NCI-H345 (cell line): ENCODE measurements at places on chromosomes 1 and 21.

DNA sequence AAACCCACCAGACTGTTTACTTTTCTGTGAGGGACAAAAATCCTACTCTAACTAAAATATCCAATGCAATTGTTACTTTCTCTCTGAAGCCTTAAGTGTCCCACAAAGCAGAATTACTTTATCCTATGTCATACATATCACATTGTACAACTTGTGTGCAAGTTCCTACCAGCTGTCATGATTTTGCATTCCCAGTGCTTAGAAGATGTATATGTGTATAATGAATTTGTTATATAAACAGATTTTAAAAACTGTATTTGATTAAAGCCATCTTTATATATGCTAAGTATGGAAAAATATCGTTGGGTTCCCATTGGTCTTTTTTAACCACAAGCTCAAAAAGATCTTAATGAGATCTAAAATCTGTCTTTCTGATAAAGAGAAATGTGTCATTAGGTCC, 57.0 kb downstream of the DPH5 start:
- no peak for DNase-seq

GRCh38 chr1:114390960-114391359, 120.0 kb downstream of the TRIM33 start:
- DNase-seq = no peak

DNA sequence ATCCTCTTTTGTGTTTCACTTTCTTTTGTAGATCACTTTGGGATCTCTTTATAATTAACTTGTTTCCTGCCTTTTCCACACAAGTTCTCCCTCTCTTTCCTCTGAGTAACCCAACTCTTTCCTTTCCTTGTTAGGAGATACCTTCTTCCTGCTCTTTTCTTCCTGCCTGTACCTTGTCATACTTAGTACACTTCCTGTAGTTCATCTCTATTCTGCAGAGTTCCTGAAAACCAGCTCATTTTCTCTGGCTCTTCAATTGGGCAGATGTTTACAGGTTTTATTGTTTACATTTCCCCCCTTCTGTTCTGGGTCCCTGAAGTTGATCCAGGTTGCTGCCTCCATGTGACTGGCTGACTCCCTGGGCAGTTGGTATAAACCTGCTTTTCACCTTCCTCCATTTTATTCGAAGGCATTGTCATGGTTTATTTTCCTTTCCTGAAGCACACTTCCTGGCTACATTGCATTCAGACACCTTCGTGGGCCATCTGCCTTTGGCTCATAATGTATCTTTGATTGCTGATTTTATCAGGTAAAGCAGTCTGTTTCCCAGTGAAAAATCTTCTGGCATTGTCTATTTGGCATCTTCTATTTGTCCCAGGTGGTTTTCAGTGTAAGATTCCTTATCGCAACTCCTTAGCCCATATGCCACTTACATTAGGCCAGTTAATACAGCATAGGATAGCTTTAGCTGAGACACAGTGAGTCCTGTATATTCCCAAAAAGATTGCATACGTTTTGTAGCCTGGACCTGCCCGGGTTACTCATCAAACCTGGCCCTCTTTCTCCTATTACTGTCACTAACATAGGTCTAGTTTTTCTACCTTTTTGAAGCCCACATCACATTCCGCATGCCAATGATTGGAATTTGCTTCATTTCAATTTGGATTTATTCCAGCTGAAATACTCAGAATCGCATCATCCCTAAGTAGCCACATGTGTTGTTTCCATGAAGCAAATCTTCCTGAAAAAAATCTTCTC, 15.4 kb downstream of the CTH start:
- no peak for DNase-seq

DNA sequence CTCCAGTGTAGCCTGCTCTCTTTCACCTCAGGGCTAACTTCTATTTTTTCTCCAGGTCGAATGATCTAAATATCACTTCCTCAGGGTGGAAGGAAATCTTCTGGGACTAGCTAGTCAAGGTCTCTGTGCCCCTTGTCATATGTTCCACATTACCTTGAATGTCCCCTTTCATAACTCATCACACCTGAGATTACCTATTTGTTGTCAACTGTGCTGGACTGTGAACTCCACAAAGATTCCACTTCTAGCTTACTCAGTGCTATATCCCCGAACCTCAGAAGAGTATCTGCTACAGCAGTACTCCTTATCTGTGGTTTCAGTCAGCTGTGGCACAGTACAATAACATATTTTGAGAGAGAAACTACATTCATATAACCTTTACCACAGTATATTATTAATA, 14.6 kb upstream of the SYNJ1 start:
- no peak for DNase-seq

DNA sequence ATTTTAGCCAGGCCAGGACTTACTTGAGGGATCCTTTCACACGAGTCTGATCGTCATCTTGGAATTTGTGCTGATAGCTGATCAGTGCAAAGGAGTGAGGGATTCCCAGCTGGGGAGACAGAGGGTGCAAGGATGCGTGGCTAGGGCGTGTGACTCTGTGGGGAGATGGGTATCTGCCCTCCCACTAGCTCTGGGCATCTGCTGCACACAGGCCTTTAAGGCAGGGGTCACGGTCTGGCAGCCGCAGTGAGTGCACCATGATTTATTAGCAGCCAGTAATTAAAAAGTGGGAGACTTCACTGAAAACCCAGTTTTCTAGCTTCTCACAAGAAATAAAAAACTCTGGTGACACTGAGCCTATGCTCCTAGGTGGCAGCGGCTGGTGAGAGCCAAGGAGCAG, 20.4 kb downstream of the THAP3 start:
- no peak for DNase-seq

- DNase-seq = no peak
These were observed 582.2 kb upstream of the ADGRL4 start for GRCh38 chr1:79588719-79589118.

GRCh38 chr1:102595106-102595505, 513.2 kb downstream of the COL11A1 start:
- no peak for DNase-seq

DNA sequence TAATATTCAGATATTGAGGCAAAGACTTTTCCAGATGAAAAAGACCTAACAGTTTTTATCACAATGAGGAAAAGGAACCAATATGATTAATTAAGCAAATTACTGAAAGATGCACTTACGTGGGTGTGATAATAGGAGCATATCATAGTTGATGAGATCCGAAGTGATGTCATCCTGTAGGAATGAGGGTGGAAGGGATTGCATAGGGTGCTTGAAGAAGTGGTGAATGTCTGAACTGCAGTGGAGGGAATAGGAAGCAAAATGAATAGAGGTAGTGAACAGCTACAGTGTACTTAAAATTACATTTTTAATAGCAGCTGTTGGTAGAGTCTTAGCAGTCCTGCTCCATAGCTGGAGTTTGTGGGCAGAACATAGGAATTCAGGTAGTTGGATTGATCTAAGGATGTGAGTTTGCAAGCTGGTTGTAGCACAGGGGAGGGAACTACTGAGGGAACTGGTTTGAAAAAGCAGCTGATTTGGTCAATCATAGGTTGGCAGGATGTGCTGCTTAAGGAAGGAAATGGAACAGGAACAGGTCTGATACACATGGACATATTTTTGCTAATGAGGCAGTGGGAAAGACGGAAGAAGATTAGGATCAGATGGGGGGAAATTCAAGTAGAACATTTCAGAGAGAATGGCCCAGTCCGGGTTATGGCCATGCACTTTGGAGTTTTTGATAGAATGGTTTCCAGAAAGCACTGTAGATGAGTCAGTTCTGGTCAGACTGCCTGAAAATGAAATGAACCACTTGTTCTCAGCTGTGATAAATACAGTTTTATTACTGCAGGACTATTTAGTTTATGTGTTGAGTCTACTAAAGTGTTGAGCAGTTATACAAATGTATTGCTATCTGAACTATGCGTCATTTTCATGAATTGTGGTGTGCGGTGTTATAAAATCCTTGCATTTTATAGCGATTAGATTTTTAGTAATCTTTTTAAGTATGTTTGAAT, 155.8 kb downstream of the RYR2 start:
- DNase-seq = no peak

DNA sequence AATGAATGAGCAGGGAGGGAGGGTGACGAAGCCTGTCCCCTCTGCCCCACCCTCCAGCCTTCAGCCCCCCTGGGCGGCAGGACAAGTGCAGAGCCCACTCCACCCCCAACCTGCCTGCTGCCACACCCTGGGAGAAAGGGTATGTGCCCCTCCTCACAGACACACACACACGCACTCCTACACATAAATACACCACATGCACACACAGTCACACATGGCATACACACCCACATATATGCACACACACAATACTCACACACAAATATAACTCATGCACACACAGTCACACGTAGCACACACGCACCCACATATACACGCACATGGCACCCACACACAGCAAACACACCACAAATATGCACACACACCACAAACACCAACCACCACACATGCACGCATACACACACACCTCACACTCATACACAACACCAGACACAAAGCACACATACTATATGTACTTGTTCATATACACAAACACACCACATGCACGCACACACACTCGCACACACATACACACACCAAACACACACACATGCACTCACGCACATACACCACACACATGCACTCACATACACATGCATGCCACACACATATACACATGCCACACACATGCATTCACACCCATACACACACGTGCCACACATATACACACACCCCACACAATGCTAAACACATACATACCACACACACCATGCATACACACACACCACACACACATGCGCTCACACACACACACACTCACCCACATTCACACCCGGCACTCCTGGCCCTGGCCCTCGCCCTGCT, 16.4 kb downstream of the ITGB2 start:
- DNase-seq = no peak

DNA sequence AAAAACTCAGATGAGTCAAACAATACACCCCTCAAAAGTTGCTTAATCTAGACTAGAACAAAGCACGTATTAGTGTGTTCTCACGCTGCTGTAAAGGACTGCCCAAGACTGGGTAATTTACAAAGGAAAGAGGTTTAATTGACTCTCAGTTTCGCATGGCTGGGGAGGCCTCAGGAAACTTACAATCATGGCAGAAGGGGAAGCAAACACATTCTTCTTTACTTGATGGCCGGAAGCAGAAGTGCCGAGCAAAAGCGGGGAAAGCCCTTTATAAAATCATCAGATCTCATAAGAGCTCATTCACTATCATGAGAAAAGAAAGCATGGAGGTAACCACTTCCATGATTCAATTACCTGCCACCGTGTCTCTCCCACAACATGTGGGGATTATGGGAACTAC, 10.1 kb downstream of the JAM2 start:
- no peak for DNase-seq

- peak; percentile 24 for DNase-seq
These were observed 10.7 kb downstream of the CDC7 start for GRCh38 chr1:91511386-91511785.

DNA sequence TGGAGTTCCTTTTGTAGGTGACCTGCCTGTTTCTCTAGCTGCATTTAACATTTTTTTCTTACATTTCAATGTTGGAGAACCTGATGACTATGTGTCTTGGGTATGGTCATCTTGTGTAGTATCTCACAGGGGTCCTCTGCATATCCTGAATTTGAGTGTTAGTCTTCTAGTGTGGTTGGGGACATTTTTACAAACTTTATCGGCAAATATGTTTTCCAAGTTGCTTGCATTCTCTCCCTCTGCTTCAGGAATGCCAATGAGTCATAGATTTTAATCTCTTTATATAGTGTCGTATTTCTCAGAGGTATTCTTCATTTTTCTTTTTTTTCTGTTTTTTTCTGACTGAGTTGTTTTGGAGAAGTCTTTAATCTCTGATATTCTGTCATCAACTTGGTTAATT, 684.0 kb downstream of the NCAM2 start:
- DNase-seq = no peak

DNA sequence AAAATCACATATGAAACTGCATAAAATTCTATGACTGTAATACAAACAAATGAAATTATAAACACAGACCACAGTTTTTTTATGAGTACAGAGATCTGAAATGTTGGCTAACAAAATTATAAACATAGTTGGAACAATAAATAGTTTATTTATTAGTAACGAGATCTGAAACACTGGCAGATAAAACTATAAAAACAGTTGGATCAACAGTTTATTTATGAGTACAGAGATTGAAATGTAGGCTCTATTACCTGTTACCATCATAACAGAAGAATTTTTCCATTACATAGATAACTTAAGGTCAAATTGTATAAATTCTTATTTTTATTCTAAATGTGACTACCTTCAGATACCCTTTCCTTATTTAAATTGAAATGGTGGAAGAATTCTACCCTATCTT, 14.5 kb downstream of the EYA3 start:
- no peak for DNase-seq

DNA sequence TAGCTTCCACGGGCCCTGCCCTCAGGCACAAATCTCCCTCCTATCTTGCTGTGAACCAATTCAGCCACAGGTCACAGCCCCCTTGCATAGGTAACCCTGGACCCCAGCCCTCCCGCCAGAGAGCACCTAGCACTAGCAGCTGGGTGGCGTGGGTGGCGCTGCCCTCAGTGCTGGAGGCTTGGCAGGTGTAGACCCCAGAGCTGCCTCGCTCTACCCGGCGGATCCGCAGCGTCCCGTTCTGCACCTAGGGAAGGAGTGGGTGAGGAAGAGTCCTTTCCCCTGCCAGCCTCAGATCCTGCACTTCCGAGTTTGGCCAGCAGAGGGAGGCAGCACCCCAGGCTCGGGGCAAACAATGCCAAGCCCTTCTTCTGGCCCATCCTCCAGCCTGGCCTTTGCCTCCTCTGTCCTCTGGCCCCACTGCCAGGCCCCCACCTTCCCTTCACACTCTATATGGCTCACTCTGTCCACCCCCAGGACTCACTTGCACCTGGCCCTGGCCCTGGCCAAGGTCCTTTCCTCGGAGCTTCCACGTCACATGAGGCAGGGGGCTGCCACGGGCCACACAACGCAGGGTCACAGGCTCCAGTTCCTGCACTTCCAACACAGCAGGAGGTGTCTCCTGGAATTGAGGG, 9.0 kb downstream of the IGSF9 start:
- peak; percentile 46 for DNase-seq

DNA sequence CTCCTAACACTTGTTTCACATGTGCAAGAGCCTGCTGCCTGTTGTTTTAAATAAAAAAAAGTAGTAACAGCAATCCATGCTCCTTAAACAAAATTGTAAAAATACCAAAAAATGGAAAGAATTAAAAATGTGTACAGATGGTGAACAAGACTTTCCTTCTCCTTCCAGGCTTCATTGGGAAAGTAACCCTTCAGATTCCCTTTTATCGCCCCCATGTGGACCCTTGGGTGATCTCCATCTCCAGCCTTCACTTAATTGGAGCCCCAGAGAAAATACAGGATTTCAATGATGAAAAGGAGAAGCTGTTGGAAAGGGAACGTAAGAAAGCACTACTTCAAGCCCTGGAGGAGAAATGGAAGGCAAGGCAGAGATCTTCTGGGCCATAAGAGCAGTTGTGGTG, 14.2 kb downstream of the VPS13D start:
- no peak for DNase-seq

DNA sequence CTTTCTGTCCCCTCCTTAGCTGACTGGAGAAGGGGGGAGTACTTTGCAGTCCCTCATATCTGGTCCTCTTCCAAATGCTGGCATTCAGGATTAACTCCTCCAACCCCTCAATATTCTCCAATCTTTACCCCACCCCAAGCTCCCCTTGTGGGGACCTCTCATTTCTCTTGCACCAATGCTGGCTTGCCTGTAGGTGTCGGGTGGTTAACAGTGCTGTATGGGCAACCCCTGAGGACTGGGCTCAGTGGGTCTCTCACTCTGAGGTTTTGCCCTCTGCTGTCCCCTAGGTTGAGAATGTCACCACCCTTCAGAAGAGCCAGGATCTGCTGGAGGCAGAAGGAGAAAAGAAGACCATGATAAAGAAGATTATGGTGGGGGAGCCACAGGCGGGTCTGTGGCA, 27.0 kb downstream of the MROH7 start:
- no peak for DNase-seq

- no peak for DNase-seq
These were observed 618.3 kb downstream of the SMYD3 start for GRCh38 chr1:245888809-245889208.

- no peak for DNase-seq
These were observed 4.1 kb downstream of the NUDT17 start for GRCh38 chr1:145849356-145850160.
